ENCODE measurements at places on chromosomes 4 and X.

DNA sequence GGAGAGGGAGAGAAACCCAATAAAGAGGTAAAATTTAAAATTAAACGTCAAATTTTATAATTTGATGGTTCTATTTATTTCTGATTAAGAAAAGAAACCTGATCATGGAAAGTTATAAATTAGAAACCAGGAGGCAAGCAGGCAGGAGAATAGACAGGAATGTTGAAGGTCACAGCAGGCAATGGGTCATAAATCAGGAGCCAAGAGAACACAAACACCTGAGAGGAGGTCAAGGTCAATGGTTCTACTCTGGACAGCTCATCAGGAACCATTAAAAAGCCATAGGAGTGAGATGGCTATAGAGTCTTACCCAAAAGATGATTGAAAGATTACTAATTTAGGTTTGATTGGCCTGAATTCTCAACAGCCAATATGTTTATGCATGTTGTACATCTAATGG, 126.9 kb upstream of the HCCS start:
- no peak for DNase-seq

GRCh38 chr4:76822303-76822702, 75.6 kb downstream of the SOWAHB start:
- DNase-seq, result no peak

DNA sequence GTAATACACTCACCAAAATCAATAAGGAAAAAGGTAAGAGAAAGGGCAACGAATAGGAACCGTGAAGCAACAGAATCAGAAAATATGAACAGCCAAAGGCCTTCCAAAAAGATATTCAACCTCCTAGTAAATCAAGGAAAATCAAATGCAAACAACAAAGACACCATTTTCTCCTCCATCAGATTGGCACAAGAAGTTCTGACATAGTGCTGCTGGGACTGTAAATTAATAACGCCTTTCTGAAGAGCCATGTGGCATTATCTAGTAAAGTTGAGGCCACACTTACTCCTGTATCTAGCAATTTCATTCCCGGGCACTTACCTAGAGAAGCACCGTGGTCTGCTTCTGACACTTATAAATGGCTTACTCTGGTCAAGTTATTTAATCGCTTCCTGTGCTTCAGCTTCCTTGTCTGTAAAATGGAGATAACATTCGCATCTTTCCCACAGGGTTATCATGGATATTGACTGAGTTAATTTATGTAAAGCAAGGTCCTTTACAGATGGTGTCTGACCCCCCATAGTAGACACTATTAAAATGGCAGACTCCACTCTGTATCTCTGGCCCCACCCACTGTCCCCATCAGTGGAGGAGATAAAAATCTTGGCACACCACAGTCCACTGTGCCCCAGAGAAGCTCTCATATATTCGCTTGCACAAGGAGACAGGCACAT, 20.5 kb upstream of the ENPP6 start:
- no peak for DNase-seq

- DNase-seq, result no peak
Measured at GRCh38 chr4:158496030-158496741, 25.5 kb upstream of the RXFP1 start.

GRCh38 chr4:153275380-153276276, 68.9 kb upstream of the MND1 start:
- DNase-seq, result no peak

- DNase-seq, result no peak
Measured at GRCh38 chr4:181301735-181302710, 941.2 kb upstream of the TENM3 start.

DNA sequence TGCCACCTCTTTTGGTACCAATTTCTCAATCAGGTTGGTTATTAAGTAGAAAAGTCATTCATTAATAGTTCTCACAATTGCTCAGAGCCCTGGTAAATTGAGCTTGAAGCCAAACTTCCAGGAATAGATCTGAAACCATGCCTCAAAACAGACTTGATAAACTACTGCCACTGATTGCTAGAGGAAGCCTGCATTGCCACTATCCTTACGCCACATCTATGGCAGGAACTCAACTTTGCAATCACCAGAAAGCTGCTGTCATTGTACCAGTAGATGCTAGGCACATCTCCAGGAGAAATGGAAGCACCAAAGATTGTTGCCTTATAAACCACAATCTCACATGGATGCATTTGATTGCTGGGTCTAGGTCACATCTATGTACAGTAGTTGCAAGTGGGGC, 21.6 kb upstream of the TSPAN7 start:
- DNase-seq, result no peak

GRCh38 chr4:123832173-123833026, 435.8 kb downstream of the SPRY1 start:
- DNase-seq, result no peak

DNA sequence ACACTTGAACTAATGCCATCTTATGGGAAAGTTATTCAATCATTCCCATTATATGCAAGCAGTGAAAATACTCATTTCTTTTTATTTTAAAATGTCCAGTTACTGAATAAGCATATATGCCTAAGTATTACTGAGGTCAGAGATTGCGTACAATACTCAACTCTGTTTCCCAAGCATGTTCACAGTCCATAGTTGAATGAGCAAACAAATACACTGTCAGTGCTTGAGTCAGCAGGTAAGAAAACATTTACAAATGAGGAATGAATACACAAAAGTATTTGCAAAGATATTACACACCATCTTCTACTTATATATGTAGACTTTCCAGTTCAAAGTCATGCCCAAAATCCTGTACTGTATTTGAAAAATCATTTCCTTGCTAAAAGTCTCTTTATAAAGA, 74.1 kb downstream of the TSPAN5 start:
- DNase-seq, result no peak

DNA sequence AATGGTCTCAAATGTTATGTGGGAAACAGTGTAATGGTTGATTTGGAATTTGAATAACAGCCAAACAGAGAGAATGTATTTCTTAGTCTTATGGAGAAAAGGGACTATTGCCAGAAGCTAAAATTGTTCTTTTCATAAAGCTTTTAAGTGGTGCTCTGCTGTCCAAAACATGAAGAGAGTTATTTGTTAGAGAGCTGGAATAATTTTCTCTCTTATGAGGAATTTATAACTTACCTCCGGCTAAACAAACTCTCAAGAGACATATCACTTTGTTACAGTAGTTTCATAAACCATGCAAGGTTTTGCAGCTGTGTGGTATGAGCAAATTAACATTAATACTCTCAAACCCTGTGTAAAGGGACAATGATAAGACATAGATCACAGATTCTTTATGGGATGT, 28.6 kb downstream of the SULT1B1 start:
- no peak for DNase-seq

DNA sequence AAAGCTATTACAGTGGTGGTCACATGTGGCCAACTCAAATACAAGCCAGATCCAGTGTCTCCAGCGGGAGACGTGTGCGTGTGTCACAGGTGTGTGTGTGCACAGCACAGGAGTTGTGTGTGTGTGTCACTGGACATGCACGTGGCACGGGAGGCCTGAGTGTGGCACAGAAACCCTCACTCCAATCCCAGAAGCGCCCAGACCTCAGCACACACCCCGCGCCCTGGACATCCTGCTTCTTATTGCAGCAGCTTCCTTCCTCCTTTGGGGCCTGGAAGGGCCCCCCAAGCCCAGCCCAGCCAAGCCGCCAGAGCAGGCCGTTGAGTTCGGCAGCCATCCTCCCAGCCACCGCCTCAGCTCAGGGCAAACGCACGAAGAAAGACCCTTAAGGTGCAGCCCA, 37.9 kb downstream of the ACOX3 start:
- no peak for DNase-seq

- DNase-seq, result no peak
Measured at GRCh38 chr4:83504503-83504902, 19.6 kb upstream of the ABRAXAS1 start.

GRCh38 chrX:8879750-8880149, 78.6 kb upstream of the FAM9A start:
- DNase-seq, result no peak

DNA sequence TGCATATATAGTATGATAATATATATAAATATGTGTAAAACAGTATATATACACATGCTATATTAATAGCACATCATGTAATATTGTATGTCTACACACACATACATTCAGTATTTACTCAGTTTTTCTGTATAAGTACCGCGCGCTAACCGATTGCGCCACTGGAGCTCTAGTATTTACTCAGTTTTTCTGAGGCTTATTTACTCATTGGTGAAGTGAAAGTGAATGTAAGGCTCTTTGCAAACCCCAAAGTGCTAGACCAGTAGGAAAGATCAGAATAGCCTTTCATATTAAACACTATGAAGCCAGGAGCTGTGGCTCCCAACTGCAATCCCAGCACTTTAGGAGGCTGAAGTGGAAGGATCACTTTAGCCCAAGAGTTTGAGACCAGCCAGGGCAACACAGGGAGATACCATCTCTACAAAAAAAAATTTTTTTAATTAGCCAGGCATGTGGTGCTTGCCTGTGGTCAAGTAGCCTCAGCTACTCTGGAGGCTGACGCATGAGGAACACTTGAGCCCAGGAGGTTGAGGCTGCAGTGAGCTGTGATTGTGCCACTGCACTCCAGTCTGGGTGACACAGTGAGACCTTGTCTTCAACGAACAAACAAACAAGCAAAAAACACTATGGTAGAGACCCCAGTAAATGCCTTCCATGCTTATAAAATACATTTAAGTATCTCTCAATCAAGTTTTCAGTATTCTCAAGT, 125.8 kb downstream of the KIT start:
- DNase-seq, result no peak

- DNase-seq, result no peak
Measured at GRCh38 chrX:10875995-10876394, 235.1 kb upstream of the HCCS start.

DNA sequence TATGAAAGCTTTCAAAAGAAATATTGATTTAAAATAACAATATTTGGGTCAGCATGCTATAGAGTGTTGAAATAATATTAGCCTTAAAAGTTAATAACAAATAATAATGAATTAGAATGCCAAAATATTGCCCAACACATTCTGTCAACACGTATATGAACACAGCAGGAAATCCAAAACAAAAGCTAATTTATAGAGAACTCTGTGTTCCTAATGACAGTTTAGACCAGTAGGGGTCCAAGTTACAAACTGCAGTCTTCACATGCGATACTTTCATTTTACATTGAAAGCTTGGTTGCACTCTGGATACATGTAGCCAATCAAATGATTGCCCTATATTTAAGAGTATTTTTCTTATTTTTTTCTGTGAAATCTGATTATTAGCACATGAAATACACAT, 274.4 kb downstream of the DCTD start:
- no peak for DNase-seq

DNA sequence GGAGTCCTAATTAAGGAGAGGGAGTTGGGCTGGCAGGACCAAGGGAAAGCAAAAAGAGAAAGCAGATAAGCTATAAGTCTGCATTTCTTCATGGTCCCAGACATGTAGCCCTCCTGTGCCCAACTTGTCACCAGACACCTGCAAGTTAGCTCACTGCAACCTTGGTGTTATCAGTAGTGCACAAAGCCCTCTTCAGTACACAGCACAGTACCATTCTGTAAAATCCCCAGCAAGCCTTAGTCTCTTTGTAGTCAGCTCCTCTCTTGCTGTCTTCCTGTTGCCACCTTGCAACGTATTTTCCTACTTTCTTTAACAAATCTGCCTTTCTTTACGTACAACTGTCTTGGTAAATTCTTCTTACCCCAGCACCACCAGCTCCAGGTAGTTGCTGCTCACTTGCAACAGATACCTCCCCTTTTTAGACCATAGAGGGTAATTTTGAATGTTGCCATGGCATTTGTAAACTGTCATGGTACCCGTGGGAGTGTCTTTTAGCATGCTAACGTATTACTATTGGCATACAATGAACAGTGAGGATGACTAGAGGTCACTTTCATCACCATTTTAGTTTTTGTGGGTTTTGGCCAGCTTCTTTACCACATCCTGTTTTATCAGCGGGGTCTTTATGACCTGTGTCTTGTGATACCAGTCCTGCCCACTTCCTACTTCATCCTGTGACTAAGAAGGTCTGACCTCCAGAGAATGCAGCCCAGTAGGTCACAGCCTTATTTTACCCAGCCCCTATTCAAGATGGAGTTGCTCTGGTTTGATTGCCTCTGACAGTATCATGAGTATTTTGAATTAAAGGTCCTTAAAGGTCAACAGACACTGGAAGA, 28.3 kb upstream of the AP1S2 start:
- no peak for DNase-seq

- no peak for DNase-seq
Measured at GRCh38 chrX:7480721-7481120, 332.8 kb upstream of the PUDP start.

DNA sequence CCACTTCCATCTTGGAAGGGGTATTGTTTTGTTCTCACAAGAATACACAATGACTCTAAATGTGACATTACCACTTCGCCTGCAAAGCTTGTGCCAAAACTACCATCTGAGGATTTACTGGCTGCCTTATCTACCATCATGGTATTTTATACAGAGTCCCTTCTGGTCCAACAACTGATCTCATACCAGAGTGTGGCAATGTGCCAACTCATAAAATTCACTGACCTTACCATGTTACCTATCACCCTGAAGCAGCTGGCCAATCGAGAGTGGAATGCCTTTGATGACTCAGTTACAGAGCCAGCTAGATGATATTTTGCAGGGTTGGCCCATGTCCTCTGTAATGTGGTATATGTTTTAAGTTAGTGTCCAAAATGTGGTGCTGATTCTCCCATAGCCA, 3.8 kb upstream of the SERPINA7 start:
- DNase-seq, result no peak

DNA sequence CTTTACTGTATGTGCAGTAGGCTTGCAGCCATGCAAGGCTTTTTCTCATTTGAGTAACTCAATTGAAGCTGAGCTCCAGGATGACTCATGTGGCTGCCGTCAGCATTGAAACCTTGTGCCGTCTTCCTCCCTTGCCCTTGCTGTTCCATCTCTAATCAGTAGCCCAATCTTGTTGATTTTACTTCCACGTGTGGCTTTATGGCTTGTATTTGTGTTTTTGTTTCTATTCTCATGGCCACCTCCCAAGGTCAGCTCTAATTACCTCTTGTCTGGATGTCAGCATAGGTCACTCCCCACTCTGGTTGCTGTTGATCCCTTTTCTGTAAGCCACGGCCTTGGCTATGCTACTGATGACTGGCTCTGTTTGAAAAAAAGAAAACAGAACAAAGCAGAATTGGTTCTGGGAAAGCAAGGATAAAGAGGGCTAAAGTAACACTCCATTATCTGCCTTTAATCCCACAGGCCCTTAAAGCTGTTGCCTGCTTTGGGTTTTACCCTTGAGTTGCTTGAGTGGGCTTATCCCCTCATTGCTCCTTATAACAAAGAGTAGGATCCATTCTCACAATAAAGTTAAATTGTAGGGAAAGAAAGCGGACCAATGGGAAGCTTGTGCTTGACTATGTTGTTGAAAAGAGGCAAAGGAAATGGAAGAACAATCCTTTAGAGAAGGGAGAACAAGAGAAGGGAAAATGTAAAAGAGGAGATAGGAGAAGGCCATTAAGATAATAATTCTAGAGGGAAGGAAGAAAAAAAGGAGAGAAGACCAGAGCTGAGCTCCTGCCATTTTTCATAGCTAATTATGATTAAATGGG, 173.9 kb upstream of the PGRMC2 start:
- no peak for DNase-seq

GRCh38 chrX:151346931-151347543, 50.0 kb upstream of the VMA21 start:
- DNase-seq, result no peak

GRCh38 chr4:114091546-114091945, 112.1 kb upstream of the ARSJ start:
- DNase-seq, result no peak

GRCh38 chrX:40470830-40471429, 109.8 kb upstream of the ATP6AP2 start:
- no peak for DNase-seq

- no peak for DNase-seq
Measured at GRCh38 chr4:156487107-156487506, 484.5 kb downstream of the PDGFC start.

GRCh38 chrX:124256629-124257380, 75.7 kb upstream of the TEX13D start:
- DNase-seq, result no peak

All from GM18507 (cell line).